Right renal cortex interstitium (tissue), 3 donors: ENCODE measurements at places on chromosomes 11 and 22. TPM values are rescaled to one million over a fixed set of nuclear protein-coding genes. Genes with fewer than 3 reads are reported as not detected.

CDC42BPG gene
- polyA plus RNA-seq, result 4.3 TPM

DNA sequence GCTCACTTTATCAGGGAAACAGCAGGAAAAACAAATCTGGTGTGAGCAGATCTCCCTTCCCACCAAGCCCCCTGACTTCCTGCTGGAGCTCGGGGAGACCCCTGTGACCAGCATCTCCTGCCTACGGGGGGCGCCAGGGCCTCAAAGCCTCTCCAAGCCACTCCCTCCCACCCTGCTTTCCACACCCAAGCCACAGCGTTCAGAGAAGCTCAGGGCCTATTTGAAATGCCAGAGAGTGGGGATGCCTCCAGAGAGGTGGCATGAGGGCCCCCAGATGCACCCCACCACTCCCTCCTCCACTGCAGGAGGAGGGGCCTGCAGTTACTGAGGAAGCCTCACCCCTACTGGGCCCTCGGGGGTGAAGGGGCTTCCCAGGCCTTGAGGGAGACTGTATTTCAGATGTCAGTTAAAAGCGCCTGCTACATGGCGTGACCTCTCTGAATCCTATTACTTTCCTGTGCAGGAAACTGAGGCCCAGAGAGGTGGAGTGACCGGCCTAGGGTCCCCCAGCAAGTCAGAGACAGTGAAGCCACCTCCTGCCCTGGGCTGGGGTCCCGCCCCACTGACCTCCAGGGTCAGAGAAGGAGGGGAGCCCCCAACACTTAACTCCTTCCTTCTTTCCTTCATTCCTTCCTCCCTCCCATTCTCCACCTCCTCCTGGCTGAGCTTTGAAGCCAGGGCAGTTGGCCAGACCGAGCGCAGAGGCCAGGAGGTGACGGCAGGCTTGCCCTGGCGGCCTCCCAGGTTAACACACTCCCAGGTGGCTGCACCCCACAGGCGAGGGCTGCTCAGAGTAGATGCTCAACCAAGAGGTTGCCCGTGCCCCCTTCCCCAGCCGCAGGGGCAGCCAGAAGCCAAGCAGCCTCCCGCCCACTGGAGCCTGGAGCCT, 6.0 kb upstream of the CDKN1C start:
- no peak for DNase-seq

- DNase-seq, result no peak
Observed at GRCh38 chr11:8373519-8374432, 110.1 kb upstream of the LMO1 start.

DNA sequence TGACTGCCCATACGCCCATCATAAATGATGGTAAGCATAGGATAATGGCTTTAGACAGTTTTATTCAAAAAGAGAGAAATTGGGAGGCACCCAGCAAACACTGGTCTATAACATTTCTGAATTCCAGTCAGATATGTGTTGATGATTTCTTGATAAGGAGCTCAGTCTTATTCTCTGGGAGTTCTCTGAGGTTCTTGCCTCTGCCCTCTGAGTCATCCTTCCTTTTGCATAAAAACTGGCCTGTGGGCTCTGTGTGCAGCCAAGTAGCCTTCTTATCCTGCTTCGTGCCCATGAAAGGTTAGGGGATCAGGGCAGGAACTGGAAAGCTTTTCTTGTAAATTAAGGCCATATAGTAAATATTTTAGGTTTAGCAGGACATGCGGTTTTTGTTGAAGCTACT, 48.9 kb downstream of the FAR1 start:
- no peak for DNase-seq

- no peak for DNase-seq
Observed at GRCh38 chr22:17960011-17960410, 64.3 kb downstream of the MICAL3 start.

GRCh38 chr22:41308544-41308947, 7.2 kb downstream of the ZC3H7B start:
- DNase-seq, result no peak
